Activated CD8-positive, alpha-beta memory T cell treated with anti-CD3 and anti-CD28 coated beads, Interleukin-2, amount 10 ng/mL, durations not matched to agents 7 days and 5 days (primary cell): ENCODE measurements at places on chromosomes 5 and 9. TPM values are rescaled to one million over a fixed set of nuclear protein-coding genes. Genes with fewer than 3 reads are reported as not detected.

GRCh38 chr5:179208706-179209358 is 136.4 kb downstream of the ADAMTS2 start:
- no peak overlapping the region for H3K4me3 ChIP-seq
- DNase-seq = no peak
- H3K4me1 ChIP-seq = no peaks in the 10 kb centered on the region
- no peaks in the 10 kb centered on the region for H3K27me3 ChIP-seq
- no peak overlapping the region for H3K27ac ChIP-seq
- no peaks in the 10 kb centered on the region for H3K36me3 ChIP-seq

DNA sequence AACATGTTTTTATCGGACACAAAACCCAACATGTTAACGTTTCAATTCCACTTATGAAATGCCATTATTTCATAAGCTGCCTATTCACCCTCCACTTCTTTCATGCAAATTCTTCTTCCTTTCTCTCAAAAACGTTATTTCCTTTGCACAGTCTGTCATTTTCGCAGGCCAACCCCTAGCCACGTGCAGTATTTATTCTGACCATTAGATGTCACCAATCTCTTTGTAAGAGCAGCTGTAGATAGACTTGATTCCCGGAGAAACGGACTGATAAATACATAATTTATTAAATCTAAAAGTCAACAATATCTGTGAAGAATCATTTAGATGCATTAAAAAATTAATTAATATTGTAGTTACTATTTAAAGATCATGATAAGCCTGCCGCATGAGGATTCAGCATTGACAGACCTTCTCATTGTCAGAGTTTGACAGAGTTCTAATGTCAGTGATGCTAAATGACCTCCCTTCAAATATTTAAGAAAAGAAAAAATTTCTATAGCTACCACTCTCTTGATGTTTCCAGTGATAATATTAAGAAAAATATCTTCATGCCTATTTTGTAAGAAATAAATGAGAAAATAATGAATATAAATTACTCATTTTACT is 933.6 kb downstream of the CDH12 start:
- no peak for DNase-seq
- no peak overlapping the region for H3K4me3 ChIP-seq

- DNase-seq = no peak
- H3K4me3 ChIP-seq = no peak overlapping the region
- H3K27me3 ChIP-seq = no peaks in the 10 kb centered on the region
- H3K4me1 ChIP-seq = peaks cover 26% of the 10 kb centered on the region
These were observed 23.3 kb upstream of the MGAT1 start for GRCh38 chr5:180825768-180826525.

- H3K4me3 ChIP-seq = no peak overlapping the region
- H3K27ac ChIP-seq = no peak overlapping the region
- peaks cover 45% of the 10 kb centered on the region for H3K27me3 ChIP-seq
- no peaks in the 10 kb centered on the region for H3K4me1 ChIP-seq
- no peak for DNase-seq
- no peaks in the 10 kb centered on the region for H3K36me3 ChIP-seq
These were observed 8.5 kb downstream of the RXFP3 start for GRCh38 chr5:33944543-33945132.

DNA sequence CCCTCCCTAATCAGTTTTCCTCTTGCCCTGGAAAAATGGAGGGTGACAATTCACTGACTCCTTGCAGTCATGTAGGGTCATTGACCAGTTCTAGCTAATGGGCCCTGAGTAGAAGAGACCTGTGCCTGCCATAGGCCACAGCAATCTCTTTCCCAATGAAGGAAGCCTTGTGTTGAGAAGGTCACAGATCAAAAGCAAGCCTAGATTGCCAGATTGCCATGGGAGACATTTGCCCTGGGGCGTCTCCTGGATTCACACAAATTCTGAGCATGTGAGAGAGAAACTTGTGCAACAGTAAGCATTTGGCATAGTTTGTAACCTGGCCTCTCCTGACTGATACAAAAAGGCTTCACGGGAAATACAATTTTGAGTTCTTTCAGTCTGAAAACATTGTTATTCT is 148.0 kb downstream of the NUDT12 start:
- no peak for DNase-seq
- no peaks in the 10 kb centered on the region for H3K4me1 ChIP-seq
- H3K27me3 ChIP-seq = peaks cover 31% of the 10 kb centered on the region
- no peak overlapping the region for H3K27ac ChIP-seq
- H3K4me3 ChIP-seq = no peak overlapping the region

PCDHA1 gene
- total RNA-seq = not detected

FOXD4 gene
- 0.49 TPM for total RNA-seq

- DNase-seq = no peak
- peaks cover 6% of the 10 kb centered on the region for H3K27me3 ChIP-seq
- peaks cover 6% of the 10 kb centered on the region for H3K4me1 ChIP-seq
- H3K4me3 ChIP-seq = peak overlapping the region; percentile 76
- no peaks in the 10 kb centered on the region for H3K36me3 ChIP-seq
- H3K27ac ChIP-seq = no peak overlapping the region
These were observed 2.4 kb downstream of the PPARGC1B start for GRCh38 chr5:149732324-149733128.

DNA sequence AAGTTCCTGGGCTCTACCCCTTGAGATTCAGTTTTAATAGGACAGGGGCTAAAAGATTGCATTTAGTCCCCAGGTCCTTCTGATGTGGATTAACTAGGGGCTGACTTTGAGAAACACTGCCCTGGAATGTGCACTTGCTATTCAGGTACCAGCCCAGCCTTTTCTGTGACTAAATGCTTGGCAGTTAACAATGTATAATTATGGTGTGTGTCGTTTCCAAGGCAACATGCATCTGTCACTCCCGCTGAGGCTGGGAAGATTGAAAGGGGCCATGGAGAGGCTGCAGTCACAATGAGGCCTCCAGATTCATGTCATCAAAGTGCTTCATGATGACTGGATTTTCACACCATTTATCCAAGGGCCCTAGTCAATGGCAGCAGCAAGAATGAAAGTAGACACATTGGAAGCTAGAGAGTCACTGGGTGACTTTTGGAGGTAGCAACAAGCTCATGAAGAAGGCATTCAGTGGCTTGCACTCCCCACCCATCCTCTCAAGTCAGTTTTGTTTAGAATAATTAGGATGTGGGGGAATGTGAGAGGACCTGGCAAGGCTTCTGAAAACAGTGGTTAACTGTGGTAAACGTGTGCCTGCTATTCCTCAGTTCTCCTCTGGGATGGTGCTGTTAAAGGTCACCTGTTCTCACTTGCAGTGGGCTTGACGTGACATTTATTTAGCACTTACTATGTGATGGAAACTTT is 28.3 kb downstream of the RAI14 start:
- H3K36me3 ChIP-seq = no peaks in the 10 kb centered on the region
- DNase-seq = no peak
- H3K4me1 ChIP-seq = no peaks in the 10 kb centered on the region
- peaks cover 5% of the 10 kb centered on the region for H3K27me3 ChIP-seq

GRCh38 chr5:158940977-158941376 is 158.7 kb downstream of the EBF1 start:
- H3K4me3 ChIP-seq = no peak overlapping the region
- H3K27ac ChIP-seq = no peak overlapping the region
- no peaks in the 10 kb centered on the region for H3K4me1 ChIP-seq
- DNase-seq = no peak

DNA sequence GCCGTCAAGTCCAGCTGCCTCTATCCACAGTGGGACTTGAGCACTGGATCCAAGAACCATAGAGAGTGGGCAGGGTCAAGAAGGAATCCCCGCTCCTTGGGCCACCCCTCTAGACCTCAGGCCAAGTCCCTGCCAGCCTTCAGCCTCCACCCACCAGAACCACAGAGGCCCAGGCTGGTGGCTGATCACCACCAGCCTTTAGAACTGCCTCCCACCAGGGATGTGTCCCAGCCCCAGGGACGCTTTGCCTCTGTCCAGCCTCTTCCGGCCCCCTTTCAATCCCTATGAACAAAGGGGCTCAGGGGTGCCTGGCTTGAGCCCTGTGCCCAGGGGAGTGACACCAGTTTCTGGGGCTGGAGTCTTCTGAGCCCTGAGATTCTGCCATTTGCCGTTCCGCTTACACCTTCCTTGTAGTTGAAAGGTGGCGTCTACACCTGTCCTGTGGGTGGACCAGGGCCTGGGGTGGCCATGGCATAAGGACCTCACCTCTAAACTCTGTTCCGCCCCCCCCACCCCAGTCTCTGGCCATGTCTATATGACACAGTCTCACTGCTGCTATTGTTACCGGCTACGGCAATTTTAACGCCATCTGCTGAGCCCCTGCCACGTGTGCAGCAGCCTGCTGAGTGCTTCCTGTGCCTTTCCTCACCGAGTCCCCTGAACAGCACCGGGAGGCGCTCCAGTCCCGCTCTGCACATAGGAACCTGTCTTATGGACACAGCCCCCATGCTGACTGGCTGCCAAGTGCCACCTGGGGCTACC is 35.7 kb upstream of the ORM1 start:
- H3K27ac ChIP-seq = no peak overlapping the region
- peaks cover 2% of the 10 kb centered on the region for H3K4me1 ChIP-seq
- peaks cover 2% of the 10 kb centered on the region for H3K27me3 ChIP-seq
- no peaks in the 10 kb centered on the region for H3K36me3 ChIP-seq
- no peak for DNase-seq
- H3K4me3 ChIP-seq = no peak overlapping the region
